ENCODE measurements at places on chromosomes 5 and 9.

GRCh38 chr5:87313216-87313615 lies 45.5 kb downstream of the RASA1 start:
- no peak for DNase-seq

DNA sequence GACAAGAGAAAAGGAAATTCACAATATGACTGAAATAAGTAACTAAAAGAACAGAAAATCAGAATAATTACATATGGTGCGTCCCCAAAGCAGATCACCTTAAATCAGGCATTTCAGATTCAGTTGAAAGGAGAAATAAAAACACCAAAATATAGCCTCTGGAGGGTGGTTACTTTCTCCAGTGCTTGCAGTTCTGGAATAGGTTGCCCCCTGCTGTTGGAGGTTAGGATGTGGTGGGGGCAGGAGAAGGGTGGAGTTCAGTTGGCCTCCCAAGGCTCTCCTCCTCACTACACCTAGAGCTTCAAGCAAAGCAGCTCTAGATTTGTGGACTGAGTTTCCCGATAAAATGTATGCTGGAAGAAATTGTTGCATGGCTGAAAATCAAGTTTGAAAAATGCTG lies 338.2 kb upstream of the TLE4 start:
- DNase-seq, result no peak

DNA sequence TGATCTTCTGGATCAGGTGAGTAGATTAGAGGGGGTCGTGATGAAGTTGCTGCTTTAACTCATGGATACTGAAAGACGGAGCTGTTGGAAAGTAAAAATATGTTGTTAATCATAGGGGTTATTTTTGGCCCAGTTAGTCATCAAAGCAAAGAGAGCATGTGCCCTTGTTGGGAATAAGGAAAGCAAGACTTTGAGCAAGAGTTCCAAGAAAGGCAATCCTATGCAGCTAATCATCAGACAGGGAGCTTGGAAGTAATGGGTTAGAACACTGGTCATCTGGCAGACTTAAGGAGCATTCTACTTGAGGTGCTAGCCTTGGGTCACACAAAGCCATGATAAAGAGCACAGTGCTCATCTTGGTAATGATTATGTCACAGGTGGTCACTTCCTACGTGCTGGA lies 18.3 kb downstream of the ASPN start:
- no peak for DNase-seq

GRCh38 chr9:11144746-11145145 lies 531.9 kb upstream of the PTPRD start:
- DNase-seq, result no peak

- no peak for DNase-seq
These were observed 51.3 kb downstream of the CRB2 start for GRCh38 chr9:123407217-123407851.

- no peak for DNase-seq
These were observed 13.6 kb downstream of the UBAC1 start for GRCh38 chr9:135947582-135947981.

DNA sequence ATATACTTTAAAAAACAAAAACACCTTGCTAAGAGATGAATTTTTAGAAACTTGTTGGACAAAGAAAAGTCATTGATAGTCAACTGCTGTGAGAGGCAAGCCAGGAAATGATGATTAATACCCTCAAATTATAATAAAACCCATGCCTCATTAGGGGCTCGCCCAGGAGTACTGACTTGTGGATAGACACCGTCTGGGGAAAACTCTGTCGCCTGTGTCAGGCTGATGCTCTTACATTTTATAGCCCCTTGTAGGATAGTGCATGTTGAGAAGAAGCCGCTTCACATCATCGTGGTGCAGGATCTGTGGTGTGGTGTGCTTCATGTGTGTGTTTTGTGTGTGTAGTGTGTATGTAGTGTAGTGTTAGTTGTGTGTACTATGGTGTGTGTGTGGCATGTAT lies 39.1 kb downstream of the SYK start:
- no peak for DNase-seq

- no peak for DNase-seq
These were observed 3.2 kb downstream of the MROH2B start for GRCh38 chr5:41067714-41068568.

DNA sequence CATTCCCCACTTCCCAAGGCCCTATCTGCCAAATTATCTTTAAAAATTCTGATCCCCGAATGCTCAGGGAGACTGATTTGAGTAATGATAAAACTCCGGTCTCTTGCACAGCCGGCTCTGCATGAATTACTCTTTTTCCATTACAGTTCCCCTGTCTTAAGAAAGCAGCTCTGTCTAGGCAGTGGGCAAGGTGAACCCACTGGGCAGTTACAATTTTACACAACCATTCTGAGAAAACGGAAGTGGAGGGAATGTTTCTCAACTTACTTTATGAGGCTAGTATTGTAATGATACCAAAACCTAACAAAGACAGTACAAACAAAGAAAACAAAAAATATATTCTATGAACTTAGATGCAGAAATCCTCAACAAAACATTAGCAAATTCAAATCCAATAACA lies 100.0 kb downstream of the MCTP1 start:
- DNase-seq, result no peak

- DNase-seq, result no peak
These were observed 77.0 kb upstream of the COL5A1 start for GRCh38 chr9:134564431-134565170.

Data from NCI-H187 (cell line).